Stimulated activated CD4-positive, alpha-beta T cell treated with anti-CD3 and anti-CD28 coated beads, TNF-alpha, amount 100 ng/mL, for 1 hour (primary cell): ENCODE measurements at places on chromosomes 3 and 15.

DNA sequence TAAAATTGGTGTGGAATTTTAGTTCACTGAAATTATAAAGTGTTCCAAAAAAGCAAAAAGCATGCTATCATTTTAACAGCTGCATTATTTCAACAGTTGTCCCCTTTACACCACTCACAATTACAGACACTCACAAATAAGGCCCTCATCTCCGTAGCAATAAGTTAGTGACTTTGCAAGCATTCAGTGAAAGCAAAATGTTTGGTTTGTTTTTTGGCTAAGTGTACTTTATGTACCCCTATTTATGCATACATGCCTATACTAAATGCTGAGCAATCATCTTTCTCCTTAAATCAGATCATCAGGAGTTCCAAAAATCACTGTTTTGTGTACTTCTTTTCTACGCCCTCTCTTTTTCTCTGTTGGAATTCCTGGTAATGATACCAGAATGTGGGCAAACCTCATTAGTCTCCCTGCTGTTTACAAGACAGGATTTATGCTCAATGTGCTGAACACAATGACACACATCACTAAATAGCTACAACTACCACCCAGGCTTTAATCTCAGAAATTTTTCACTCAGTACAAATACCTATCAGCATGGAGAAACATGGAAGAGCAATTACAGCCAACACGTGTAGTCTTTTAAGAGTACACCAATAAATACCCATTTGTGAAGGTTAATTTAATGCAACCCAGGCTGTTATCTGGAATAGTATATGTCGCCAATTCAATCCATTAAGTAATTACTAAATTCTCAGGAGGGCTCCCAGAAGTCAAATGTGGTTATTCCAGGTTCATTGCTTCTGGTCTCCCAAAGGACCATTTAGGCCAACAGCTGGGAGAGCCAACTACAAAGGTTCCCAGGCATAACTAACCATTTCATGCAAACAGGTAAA is 12.0 kb downstream of the ALDH1A2 start:
- DNase-seq, result no peak

DNA sequence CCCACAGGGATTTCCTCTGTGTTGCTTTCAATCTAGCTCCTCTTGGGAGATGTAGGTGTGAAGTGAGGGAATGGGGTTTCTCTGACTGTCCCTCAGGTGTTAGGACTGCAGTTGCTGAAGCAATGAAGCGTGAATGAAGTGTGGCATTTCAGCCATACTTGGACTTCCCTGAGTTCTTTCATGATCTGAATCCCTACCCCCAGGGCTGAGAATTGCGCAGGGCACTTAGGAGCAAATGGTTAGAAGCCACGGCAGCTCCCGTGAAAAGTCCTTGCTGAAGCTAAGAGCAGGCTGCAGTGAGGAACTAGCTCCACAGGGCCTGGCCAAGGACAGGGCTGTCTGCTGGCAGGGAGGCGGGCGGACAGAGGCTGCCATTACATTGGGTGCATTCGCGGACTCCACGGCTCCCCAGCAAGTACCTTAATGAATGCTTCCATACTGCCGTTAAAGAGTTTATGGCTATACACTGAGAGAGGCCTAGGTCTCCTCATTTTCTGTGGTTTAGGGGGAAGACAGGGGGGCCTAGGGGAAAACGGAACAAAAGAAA is 69.0 kb upstream of the RAD18 start:
- no peak for DNase-seq

DNA sequence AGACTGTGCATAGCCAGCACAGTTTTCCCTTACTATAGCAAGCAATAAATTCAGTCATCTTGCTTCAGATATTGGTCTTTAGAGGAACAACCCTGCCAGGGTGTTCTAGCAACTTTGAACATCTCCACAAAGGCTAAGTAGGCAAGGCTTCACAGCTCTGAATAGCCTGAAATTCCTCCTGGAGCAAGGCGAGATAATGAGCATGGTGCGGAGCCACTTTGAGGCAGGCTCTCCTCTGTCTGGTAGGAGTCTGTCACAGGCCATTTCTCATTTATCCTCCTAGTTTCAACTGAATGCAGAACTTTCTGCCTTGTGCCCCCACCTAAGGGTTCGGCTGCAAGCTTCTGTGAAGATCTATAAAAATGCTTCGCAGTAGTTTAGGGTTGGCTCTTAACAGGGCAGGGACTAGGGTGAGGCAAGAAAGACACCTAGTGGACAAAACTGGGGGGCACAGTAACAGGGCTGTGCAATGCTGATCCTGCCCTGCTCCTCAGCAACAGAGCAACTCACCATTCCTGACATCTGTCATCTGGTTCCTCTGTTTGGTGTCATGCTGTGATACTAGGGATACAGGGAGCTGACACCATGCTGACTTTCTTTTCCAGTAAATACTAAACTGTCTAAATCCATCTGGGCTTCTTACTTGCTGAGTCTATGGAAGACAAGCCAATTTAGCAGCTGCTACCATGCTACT is 16.6 kb upstream of the EHHADH start:
- no peak for DNase-seq

- DNase-seq, result no peak
These were observed 83.4 kb downstream of the NEK11 start for GRCh38 chr3:131110087-131110486.

DNA sequence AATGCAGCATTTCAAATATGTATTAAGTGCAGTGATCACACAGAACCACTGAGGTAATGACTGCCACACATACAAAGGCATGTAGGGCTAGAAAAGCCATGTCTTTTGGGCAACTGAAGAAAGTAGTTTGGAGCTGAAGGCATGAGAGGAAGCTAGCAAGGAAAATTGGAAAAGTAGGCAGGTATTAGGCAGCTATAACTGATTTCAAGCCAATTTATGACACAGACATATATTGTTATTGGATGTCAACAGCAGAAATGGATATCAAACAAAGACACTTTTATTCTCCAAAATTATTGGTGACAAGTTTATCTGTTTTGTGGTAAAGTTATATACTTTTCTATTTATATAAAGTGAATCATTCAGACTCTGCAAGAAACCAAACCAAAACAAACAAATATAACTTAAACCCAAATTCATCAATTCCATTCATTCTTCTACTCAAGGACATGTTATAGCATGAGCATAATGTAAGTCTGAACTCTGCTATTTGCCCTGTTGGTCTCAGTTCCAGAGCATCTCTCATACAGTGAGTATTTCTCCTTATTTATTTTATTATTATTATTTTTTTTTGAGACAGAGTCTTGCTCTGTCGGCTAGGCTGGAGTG is 307.4 kb upstream of the COL8A1 start:
- DNase-seq, result no peak

DNA sequence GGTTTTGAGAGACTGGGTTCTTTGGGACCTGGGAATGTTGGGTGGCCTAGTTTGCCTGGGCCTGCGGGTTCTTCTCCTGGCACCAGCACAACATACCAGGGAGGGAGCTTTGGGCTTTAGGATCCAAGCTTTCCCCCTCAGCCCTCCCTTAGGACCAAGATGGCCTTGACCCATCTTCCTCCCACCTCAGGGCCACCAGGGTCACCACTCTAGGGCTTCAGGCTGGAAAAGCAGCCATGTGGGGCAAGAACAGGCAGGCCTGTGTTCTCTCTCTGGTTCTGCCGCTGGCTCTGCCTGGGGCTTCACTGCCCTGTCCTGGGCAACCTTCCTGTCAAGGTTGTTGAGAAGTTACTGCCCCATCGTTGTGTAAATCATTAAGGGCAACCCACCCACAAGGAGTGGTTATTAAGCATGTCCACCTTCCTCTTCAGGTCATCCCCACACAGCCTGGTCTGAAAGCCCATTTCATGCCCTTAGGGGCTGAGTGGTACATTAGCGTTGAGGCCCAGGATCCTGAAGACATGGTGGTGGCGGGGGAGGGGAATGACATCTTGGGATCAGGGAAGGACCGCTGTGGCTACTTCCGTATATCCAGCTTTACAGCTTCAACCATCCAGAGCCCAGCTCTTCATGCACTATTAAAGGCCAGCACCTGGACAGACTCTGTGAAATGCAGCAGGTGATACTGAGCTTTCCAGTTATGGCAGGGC is 652 bp downstream of the DUOX1 start:
- DNase-seq, result no peak

- no peak for DNase-seq
These were observed 162.8 kb upstream of the ZNF385D start for GRCh38 chr3:21913791-21914190.

- DNase-seq, result no peak
These were observed 50.6 kb downstream of the SLC6A6 start for GRCh38 chr3:14452740-14453710.

DNA sequence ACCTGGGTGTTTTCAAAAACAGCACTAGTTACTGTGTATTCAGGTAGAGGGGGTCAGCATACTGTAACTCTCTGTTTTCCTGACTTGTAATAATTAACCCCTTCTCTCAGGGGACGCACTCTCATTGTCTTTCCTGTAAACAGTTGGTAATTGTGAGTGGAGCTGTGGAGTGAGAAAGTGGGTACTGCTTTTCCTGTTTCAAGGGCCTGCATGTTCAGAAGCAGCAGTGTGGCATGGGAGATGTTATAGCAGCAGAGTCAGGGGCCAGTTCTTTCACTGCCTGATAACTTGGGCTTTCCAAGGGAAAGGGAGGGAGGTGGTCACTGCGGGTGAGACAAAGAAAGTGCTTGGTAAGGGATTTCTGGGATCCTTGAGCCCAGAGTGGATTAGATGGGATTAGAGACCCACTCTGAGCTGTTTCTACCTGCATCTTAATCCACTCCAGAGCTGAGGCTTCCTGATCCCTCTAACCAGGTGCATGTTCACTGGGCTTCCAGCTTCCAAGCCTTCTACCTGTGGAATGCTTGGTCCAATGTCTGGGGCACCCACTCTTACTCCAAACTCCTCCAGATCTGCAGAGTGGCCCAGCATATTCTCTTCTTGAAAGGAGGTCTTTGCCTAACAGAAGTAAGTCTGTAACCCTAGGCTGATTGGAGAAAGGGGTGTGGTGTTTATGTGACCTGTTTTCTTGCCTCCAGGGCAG is 105.2 kb downstream of the RPLP1 start:
- DNase-seq, result no peak

GRCh38 chr3:22451501-22451900 is 700.5 kb upstream of the ZNF385D start:
- DNase-seq, result no peak

DNA sequence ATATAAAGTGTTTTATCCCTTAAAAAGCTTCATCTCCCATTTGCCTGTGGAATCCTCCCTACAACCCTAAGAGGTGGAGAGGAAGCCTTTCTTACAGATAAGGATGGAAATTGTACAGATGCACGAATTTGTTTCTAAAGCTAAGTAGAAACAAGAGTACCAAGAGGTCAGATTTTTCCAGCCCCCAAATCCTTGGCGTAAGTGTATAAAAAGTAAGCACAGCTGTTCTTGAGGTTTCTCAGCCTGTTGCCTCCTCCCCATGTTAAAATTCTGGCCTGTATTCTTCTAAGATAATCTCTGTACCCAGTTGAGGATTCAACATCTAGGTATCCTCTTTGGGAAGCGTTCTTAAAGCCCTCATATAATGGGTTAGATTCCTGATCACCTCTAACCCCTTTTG is 34.9 kb downstream of the RAB7A start:
- DNase-seq, result no peak

- no peak for DNase-seq
These were observed 38.5 kb downstream of the ARHGEF3 start for GRCh38 chr3:56763233-56763632.

DNA sequence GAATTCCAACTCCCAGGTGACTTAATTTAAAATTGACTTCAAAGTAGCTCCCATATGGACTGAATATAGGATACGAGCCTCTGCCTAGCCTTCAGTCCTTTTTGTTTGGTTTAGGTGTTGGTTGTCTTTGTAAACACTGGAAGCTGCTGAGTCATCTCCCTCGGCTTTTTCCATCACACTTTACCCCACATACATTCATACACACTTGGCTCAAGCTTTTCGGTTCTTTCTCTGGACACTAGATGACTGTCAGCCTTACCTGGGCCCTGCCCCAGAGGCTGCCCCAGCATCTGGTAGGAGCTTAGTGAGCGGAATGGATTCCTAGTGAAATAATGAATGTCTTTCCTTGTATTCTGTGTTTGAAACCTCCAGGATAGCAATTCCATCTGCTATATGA is 201.5 kb upstream of the IL12A start:
- DNase-seq, result no peak

- no peak for DNase-seq
These were observed 1177.4 kb upstream of the GBE1 start for GRCh38 chr3:82938821-82939328.

DNA sequence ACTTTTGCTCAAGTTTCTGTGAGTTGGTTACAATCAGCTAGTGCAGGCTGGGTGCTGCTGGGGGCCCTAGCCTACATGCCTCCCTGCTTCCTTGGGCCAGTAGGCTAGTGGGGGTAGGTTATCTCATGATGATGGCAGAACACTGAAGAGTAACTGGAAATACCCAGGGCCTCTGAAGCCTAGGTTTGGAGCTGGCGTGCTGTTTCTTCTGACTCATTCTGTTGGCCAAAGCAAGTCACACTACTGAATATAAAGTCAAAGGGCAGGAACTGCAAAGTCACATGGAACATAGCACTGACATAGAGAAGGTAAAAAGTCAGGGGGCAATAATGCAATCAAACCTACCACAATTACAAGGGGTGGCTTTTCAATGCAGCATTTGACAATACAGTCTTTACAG is 34.5 kb downstream of the RASGRP1 start:
- DNase-seq, result no peak

DNA sequence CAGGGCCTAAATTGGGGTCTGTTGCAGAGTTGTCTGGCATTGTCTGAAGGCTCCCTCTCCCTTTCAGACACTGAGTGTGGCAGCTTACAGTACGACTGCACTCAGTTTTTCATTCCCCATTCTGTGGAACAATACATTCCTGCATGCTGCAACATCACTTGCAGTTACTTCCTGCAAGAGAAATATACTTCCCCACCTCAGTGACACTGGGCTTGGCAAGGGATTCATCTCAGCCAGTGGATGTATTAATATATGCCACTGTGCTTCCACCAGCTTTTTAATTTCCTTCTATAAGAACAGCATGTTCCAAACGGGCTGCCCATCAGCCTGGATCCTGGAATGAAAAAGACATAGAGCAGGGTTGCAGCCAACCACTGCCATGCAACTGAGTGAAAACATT is 23.1 kb downstream of the B3GALNT1 start:
- DNase-seq, result no peak

DNA sequence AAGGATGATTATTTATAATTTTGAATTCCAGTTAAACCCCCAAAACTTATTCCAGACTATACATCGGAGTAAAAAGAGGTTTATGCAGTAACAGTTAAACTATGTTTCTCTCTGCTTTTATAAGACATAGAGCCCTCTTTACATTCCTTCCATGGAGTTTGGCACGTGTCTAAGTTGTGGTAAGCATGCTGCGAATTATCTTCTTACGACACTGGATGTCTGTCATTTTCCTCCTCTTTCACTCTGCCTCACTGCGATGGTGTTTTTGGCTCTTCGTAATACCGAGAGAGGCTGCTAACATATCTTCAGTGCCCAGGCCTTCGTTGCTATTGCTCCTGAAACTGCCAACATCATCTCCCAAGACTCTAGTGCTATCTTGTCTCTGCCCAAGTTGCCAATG is 83.9 kb upstream of the TGFBR2 start:
- DNase-seq, result no peak

DNA sequence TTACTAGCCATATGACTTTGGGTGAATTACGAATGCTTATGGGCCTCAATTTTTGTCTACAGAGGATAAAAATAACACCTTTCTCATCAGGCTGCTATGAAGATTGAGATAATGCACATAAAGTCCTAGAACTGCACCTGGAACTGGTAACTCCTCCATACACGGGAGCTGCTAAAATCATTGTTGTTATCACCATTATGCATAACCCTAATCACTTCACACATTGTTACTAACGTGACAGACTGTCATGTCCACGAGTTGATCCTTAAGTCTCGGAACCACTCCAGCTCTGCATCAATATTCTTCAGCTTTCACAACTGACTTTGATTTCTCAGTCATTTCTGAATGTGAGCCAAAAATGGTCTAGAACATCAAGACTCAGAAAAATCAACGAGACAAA is 64.1 kb downstream of the RFTN1 start:
- DNase-seq, result no peak
